ENCODE measurements at places on chromosomes 2 and 18. TPM values are rescaled to one million over a fixed set of nuclear protein-coding genes. Genes with fewer than 3 reads are reported as not detected.

GRCh38 chr2:7011356-7012083 lies 94.3 kb downstream of the RNF144A start:
- peaks cover 33% of the 10 kb centered on the region for H3K4me1 ChIP-seq
- no peaks in the 10 kb centered on the region for H3K27me3 ChIP-seq
- H3K4me3 ChIP-seq = no peak overlapping the region

GRCh38 chr2:161733025-161733424 lies 108.8 kb downstream of the SLC4A10 start:
- peaks cover 8% of the 10 kb centered on the region for H3K27me3 ChIP-seq
- DNase-seq = no peak
- no peak overlapping the region for H3K27ac ChIP-seq

DNA sequence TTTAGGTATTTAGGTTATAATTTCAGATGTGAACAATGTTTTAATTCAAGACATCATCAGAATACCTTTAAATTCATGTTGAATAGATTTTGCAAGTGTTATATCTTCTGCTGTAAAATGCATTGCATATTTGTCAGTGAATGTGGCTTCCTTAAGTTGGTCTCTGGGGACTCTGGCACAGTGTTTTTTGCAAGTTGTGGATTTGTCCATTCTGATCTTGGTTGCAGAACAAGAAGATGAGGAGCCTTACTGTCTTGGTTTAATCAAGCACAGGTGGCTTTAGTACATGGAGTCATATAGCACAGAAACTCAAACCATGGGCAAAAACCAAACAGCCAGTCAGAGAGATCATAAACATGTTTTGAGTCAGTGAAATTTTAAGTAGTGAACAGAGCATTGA lies 135.7 kb downstream of the ARHGAP28 start:
- no peak for DNase-seq
- H3K27ac ChIP-seq = no peak overlapping the region
- H3K36me3 ChIP-seq = no peaks in the 10 kb centered on the region
- no peaks in the 10 kb centered on the region for H3K27me3 ChIP-seq
- no peaks in the 10 kb centered on the region for H3K4me1 ChIP-seq
- H3K4me3 ChIP-seq = no peak overlapping the region

The GALNT5 gene
- not detected for total RNA-seq

GRCh38 chr2:232838406-232838874 lies 31.6 kb upstream of the SNORC start:
- peak overlapping the region; percentile 82 for H3K27ac ChIP-seq
- DNase-seq = peak; percentile 61
- H3K27me3 ChIP-seq = no peaks in the 10 kb centered on the region
- peaks cover 28% of the 10 kb centered on the region for H3K36me3 ChIP-seq
- peak overlapping the region; percentile 18 for H3K4me3 ChIP-seq
- H3K4me1 ChIP-seq = peaks cover 24% of the 10 kb centered on the region

The TCF23 gene
- not detected for total RNA-seq

The CHN1 gene
- total RNA-seq = 17.6 TPM

DNA sequence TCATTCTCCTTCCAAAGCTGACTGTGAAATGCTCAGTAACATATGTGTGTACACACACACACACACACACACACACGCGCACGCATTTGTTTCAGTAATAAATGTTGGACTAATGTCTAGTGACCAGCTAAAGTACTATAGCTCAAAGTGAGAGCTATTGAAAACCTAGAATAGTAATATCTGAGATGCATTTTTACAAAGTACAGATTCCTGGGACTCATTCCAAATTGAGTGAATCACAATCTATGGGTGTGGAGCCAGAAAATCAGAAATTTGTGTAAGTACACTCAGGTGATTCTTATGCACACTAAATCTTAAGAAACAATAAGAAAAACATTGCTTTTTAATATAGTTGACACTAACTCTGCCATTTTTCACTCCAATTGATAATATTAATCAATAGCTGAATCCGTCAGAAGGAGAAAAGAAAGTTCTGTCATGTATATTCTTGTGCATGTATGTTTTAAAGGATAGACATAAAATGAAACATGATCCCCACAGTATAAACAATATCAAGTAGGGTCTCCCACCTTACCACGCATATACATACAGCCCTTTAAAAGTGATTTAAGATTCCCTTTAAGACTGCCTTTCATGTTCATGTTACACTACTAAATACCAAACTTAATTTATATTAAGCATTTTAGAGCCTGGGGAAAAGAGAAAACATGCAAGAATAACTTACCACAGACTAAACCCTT lies 123.5 kb downstream of the ATAD2B start:
- no peaks in the 10 kb centered on the region for H3K27me3 ChIP-seq
- H3K27ac ChIP-seq = no peak overlapping the region
- peaks cover 3% of the 10 kb centered on the region for H3K4me1 ChIP-seq
- no peak overlapping the region for H3K4me3 ChIP-seq

The MC2R gene
- total RNA-seq = not detected

The RASGRP3 gene
- total RNA-seq = 5.5 TPM

- H3K27me3 ChIP-seq = no peaks in the 10 kb centered on the region
- H3K4me1 ChIP-seq = no peaks in the 10 kb centered on the region
- no peak overlapping the region for H3K4me3 ChIP-seq
- no peaks in the 10 kb centered on the region for H3K36me3 ChIP-seq
- no peak for DNase-seq
- H3K27ac ChIP-seq = no peak overlapping the region
Measured at GRCh38 chr2:73022024-73022568, 49.4 kb downstream of the SFXN5 start.

DNA sequence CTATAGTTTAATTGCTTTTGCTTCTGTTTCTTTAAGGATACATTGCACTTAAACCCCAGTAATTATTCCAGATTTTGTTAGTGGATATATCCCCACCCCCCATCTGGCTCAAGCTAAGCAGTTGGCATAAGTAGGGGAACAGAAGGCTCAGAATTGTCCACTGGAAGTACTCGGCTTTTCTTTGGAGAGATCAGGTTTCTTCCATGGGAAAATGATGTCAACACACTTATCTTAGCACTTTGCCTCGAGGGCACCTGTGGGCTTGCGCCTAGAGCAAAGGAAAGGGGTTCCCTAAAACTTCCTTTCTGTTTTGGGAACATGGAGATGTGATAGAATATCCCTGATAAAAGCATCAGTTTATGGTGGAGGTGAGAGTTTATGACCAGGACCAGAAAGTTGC lies 130.6 kb downstream of the FMNL2 start:
- no peak for DNase-seq
- peaks cover 4% of the 10 kb centered on the region for H3K27me3 ChIP-seq
- no peak overlapping the region for H3K4me3 ChIP-seq
- H3K27ac ChIP-seq = no peak overlapping the region

The DSC3 gene
- 0.46 TPM for total RNA-seq

The UGT1A4 gene
- not detected for total RNA-seq

GRCh38 chr2:241048149-241048948 lies 49.9 kb downstream of the SNED1 start:
- H3K27me3 ChIP-seq = no peaks in the 10 kb centered on the region
- peaks cover 5% of the 10 kb centered on the region for H3K4me1 ChIP-seq
- no peak overlapping the region for H3K27ac ChIP-seq
- no peak for DNase-seq
- H3K36me3 ChIP-seq = peaks cover 4% of the 10 kb centered on the region
